ENCODE measurements at places on chromosomes 6 and 20. TPM values are rescaled to one million over a fixed set of nuclear protein-coding genes. Genes with fewer than 3 reads are reported as not detected.

DNA sequence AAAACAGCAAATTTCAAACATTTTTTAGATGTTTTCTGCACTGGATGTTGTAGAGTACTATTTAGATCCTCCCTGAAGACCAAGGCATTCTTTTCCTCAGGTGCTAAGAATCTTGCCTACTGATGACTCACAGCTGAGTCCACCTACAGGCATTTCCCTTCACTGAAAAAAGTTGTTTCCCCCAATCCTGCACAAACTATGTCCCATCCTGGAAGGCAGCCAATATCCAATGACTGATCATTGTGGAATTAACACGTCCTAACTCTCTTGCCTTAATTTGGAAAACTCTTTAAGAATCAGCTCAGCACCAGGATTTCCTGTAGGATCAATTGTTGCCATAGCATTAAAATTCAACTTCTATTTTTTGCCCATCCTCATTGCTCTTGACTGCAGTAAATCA is 268.4 kb upstream of the IRAK1BP1 start:
- no peaks in the 10 kb centered on the region for H3K27me3 ChIP-seq
- no peak for DNase-seq
- no peaks in the 10 kb centered on the region for H3K36me3 ChIP-seq
- H3K4me3 ChIP-seq = no peak overlapping the region
- no peaks in the 10 kb centered on the region for H3K4me1 ChIP-seq
- H3K27ac ChIP-seq = no peak overlapping the region

HSPA12B gene
- total RNA-seq = not detected

- DNase-seq = no peak
- H3K4me3 ChIP-seq = no peak overlapping the region
- H3K36me3 ChIP-seq = no peaks in the 10 kb centered on the region
- H3K27ac ChIP-seq = no peak overlapping the region
Measured at GRCh38 chr6:97305414-97306066, 22.5 kb upstream of the MMS22L start.

DOK5 gene
- total RNA-seq = not detected

CCN5 gene
- total RNA-seq = not detected

OLIG3 gene
- total RNA-seq = not detected

ATP9A gene
- 1.4 TPM for total RNA-seq

DNA sequence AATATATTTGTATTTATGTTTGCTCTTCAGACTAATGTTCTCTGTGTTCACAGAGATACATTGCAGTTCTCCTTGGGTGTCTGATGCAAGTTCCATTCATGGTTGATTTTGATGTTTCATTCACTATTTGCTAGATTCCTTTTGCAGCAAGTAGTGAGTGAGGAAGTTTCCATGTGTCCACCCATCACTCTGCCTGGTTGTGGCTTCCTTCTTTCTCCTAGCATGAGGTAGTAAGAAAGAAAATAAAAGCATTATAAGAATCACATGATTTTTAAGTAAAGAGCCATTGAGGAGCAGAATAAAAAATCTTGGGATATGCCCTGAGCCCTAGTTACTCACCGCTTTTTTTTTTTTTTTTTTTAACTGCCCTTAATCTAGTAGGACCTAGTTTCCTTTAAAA is 8.7 kb downstream of the SASH1 start:
- H3K27me3 ChIP-seq = no peaks in the 10 kb centered on the region
- no peak overlapping the region for H3K4me3 ChIP-seq

DNA sequence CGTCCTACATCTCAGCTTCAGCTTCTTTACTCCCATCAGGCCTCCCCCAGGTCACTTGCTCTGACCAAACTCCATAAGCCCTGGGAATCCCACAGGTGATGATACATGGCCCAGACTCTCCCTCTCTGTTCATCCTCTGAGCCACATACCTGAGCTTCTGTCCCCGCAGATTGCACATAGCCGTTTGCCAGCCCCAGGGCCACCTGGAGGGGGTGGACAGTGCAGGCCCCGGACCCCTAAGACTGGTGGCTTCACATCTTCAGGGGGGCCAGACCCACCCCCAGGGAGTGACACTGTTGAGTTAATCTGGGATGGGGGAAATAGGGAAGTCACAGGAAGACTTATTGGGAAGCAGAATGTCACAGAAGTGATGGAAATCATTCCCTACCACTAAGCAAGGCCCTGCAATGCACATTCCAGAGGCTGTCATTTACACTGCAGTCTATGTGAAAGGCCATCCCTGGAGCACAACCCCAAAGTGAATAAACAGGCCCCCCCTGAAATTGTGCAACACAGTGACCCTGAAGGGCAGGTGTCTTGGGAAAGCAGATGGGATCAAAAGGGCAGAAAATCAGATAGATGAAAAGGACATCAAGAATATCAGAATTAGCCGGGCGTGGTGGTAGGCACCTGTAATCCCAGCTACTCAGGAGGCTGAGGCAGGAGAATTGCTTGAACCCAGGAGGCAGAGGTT is 2.2 kb downstream of the RXRB start:
- H3K36me3 ChIP-seq = peaks cover 53% of the 10 kb centered on the region
- no peaks in the 10 kb centered on the region for H3K27me3 ChIP-seq
- DNase-seq = no peak

- H3K4me3 ChIP-seq = no peak overlapping the region
- H3K27me3 ChIP-seq = no peaks in the 10 kb centered on the region
- H3K27ac ChIP-seq = no peak overlapping the region
- H3K36me3 ChIP-seq = no peaks in the 10 kb centered on the region
- no peak for DNase-seq
Measured at GRCh38 chr20:46546298-46546697, 4.2 kb downstream of the OCSTAMP start.

- H3K27me3 ChIP-seq = peaks cover 3% of the 10 kb centered on the region
- H3K36me3 ChIP-seq = no peaks in the 10 kb centered on the region
- no peak for DNase-seq
- H3K27ac ChIP-seq = no peak overlapping the region
- no peaks in the 10 kb centered on the region for H3K4me1 ChIP-seq
- no peak overlapping the region for H3K4me3 ChIP-seq
Measured at GRCh38 chr6:19796452-19796851, 40.7 kb upstream of the ID4 start.

DNA sequence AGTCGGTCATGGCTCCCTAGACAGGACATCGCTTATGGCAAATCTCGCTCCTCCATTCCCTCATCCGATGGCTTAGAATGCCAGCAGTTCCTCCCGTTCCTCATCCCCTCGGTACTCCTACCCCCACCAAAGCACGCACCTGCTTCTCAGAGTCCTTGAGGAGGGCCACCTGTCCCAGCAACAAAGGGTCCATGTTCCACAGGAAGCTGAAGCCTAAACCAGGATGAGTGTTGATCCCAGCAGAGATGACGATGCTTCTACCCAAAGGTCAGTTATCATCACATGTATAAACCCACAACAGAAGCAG is 111.2 kb downstream of the THBS2 start:
- no peaks in the 10 kb centered on the region for H3K27me3 ChIP-seq
- H3K4me1 ChIP-seq = no peaks in the 10 kb centered on the region
- H3K4me3 ChIP-seq = no peak overlapping the region
- no peak for DNase-seq

GRCh38 chr6:119463081-119463626 is 113.6 kb upstream of the MAN1A1 start:
- DNase-seq = no peak
- H3K36me3 ChIP-seq = no peaks in the 10 kb centered on the region
- H3K4me3 ChIP-seq = no peak overlapping the region

TRIM15 gene
- not detected for total RNA-seq

DNA sequence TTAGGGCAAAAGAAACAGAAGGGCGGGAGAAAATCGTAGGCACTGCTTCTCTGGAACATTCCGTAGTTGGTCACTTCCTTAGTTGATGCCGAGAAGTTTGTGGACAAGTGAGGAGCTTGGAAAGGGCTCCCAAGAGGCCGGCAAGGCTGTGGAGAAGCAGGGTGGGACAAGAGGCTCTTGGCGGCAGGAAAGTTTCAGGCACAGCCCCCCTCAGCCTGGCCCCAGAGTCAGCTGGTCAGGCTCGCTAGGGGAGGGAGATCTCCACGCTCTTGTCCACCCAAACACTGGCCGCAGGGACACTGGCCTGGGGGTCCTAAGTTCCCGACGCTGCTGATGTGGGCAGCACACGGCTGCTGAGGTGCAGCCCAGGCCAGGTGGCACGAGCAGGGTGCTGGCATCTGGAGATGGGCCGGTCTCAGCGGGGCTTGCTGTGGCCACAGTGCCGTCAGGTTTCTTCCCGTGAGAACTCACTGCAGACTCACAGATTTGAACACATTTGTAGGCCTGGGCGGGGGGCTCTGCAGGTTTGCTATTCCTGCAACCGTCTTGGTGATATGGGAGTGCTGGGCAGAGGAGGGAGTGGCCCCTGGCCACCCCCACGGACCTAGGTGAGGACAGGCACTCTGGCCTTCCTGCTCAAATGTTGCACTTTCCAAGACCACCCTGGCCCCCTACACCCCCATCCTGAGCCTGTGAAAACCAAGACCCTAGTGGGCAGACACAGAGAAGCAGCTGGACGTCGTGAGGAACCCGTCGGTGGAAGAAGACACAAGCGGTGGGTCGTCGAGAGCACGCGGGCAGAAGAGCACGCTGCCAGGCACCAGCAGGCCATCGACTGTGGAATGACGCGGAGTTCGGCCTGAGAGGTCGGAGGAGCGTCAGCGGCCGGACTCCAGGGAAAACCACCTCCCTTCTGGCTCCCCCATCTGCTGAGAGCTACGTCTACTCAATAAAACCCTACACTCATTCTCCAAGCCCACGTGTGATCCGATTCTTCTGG is 160.1 kb downstream of the ERMARD start:
- H3K27me3 ChIP-seq = peaks cover 5% of the 10 kb centered on the region
- H3K4me1 ChIP-seq = peaks cover 7% of the 10 kb centered on the region
- H3K36me3 ChIP-seq = no peaks in the 10 kb centered on the region

- no peaks in the 10 kb centered on the region for H3K4me1 ChIP-seq
- no peaks in the 10 kb centered on the region for H3K36me3 ChIP-seq
- H3K27me3 ChIP-seq = no peaks in the 10 kb centered on the region
- no peak overlapping the region for H3K27ac ChIP-seq
Measured at GRCh38 chr6:17197607-17198006, 83.6 kb upstream of the RBM24 start.

- no peak overlapping the region for H3K27ac ChIP-seq
- no peaks in the 10 kb centered on the region for H3K36me3 ChIP-seq
- no peaks in the 10 kb centered on the region for H3K27me3 ChIP-seq
- H3K4me1 ChIP-seq = peaks cover 10% of the 10 kb centered on the region
Measured at GRCh38 chr20:59749301-59749700, 145.0 kb downstream of the PHACTR3 start.

Measured in natural killer cell (primary cell).